DMS79 (cell line): ENCODE measurements at places on chromosomes 5 and 9.

DNA sequence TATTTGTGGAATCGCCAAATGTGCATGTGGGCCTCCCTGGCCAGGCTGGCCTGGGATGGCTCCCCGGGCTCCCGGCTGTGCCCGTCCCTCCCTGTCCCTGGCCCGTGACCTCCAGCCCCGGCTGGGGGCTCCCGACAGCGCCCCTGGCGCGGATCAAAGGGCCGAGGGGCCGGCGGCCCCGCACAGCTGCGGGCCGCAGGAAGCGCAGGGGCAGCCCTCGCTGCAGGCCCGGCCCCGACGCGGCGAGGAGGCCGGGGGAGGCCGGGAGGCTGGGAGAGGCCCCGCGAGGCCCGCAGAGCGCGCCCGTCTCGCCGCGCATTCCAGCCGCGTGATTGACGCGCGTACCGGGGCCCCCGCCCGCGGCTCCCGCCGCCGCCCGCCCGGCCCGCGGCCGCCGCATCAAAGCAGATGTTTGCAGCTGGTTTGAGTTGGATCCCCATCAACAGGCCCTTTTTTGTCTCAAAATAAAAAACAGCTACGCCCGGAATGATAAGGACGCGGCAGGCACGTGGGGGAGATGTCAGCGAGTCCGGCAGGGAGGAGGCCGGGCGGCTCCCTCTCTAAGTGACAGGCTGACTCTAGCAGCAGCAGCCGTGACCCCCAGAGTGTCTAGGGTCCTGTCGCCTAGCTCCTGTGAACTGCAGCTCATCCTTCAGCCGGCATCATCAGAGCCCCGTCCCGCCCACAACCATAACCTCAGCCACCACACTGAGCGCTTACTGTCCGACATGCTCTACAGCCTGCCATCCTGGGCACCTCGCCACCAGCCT is 69.4 kb downstream of the LMX1B start:
- no peak for DNase-seq

- no peak for DNase-seq
Measured at GRCh38 chr5:89399548-89399947, 516.6 kb upstream of the MEF2C start.

GRCh38 chr9:73441890-73442818 is 290.5 kb downstream of the ANXA1 start:
- DNase-seq = no peak

DNA sequence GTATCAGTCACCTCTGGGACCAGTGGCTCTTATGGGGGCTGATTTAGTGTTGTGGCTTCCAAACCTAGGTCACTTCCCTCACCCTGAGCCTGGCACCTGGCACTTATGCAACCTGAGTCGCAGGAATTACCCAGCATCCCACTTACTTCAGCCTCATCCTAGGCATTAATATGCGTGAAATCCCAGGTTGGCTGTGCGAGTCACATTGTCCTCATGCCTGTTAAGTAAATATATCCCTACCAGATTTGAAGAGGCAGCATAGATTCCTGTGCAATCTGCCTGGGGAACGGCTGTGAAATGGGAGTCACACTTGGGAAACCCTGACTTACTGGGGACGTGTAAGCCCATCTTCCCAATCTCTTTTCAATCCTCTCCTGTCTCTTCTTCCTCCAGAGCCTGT is 42.7 kb upstream of the AKNA start:
- DNase-seq = peak; percentile 52

DNA sequence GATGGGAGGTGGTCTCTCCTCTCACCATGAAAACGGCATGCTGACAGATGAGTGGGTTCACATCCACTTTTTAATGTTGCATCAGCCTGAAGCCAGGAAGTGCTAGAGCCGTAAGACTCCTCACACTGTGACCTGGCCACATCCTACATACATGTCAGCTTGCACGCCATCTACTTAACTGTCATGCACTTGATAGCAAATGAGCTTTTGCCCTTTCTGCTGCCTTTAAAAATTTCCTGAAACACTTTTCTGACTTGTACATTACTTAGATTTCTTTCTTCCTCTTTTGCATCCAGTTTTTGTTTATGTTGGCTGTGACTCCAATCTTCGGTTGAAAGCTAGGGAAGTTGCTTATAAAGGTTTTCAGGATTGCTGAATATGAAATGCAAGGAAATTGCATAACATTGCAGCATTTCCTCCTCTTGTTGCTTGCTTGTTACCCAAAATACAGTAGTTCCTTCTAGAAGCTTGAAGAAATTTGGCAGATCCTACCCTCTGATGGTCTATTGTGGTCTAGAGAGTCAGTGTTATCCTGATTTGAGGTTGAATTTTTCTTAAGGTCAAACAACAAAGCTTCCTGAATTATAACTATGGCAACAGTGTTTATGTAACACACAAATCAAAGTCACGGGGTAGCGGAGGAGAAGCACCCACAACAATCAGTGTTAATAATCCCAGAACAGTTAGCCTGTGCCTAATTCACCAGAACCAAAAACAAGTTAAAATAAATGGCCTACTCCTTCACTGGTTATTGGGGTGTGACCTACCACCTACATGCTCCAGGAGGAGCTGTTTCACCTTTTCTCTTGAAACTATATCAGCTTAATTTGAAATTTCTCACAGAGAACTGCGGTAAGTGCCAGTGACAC is 232.5 kb downstream of the ARHGAP26 start:
- no peak for DNase-seq

- DNase-seq = no peak
Measured at GRCh38 chr9:89929673-89930480, 325.1 kb downstream of the GADD45G start.

DNA sequence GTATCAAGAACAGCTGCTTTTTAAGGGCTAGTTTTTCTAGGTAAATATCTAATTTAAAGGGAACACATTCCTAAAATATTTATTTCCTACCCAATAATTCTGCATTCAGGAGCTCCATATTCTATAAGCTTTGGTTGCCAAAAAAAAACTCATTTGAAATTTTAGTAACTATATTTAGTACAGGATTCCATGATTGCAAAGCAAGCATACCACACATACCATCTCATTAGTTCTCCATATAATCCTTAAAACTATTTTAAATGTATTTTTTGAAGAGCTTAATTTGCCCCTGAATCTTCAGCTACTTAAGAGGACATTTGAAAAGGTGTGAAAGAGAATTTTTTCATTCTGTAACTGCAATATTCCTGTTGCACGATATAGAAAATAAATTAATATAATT is 877.0 kb downstream of the NR2F1-AS1 start:
- DNase-seq = no peak

GRCh38 chr5:146920351-146920881 is 41.9 kb upstream of the PPP2R2B start:
- DNase-seq = no peak

DNA sequence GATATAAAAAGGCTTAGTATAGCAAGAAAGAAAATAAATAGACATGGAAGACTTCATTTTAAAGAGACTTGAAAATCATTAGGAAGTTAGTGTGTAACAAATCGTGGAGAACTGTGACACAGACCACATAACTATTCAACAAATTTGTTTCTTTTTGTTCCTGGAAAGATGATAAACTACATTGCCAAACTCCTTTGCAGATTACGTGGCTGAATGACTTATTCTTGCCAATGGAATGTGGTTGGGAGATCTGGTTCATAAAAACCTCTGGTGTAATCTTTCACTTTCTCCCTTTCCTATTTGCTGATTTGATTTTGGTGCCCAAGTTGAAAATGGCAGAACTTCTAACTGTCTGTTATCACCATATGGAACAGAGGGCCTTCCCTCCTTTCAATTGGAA is 328.9 kb upstream of the MEF2C start:
- no peak for DNase-seq

DNA sequence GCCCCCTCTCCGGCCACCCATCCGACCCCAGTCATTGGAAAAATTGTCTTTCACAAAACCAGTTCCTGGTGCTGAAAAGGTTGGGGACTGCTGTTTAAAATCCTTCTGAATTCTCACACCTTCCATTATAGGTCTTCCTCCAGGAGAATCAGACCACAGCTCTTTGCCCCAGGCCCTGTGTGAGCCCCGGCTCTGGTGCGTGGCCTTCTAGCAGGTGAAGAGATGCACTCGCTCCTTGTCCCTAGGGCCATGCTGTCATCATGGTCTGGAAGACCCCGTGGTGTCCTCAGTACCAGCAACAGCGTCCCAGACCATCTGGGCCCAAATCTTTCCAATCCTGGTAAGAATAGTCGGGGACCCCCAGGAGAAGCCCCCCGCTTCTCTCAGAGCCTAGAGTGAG is 95.2 kb downstream of the DAP start:
- no peak for DNase-seq

DNA sequence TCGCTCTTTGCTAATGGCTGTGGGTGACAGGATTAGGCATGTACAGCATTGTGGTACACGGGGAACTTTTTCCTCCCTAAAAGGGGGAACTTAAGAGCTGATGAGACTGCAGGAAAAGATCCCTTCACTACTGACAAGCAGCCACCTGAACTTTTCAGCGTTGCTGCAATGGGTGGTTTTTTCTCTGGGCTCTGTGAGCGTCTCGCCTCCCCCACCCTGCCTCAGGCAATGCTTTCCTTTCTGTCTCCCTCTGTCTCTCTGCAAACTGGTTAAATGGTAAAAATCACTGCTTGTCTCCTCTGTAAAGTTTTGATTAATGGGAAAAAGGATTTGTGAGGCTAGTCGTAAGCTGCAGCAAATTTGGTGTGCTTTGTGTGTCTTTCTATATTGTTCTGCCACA is 20.3 kb downstream of the HSD17B3 start:
- DNase-seq = no peak

GRCh38 chr9:77987081-77987656 is 44.4 kb downstream of the GNAQ start:
- DNase-seq = no peak
